ENCODE measurements at places on chromosomes 16 and 17.

- DNase-seq = no peak
These were observed 3.5 kb upstream of the CDC6 start for GRCh38 chr17:40284085-40284713.

- DNase-seq = no peak
These were observed 31.8 kb upstream of the APPBP2 start for GRCh38 chr17:60557805-60558204.

DNA sequence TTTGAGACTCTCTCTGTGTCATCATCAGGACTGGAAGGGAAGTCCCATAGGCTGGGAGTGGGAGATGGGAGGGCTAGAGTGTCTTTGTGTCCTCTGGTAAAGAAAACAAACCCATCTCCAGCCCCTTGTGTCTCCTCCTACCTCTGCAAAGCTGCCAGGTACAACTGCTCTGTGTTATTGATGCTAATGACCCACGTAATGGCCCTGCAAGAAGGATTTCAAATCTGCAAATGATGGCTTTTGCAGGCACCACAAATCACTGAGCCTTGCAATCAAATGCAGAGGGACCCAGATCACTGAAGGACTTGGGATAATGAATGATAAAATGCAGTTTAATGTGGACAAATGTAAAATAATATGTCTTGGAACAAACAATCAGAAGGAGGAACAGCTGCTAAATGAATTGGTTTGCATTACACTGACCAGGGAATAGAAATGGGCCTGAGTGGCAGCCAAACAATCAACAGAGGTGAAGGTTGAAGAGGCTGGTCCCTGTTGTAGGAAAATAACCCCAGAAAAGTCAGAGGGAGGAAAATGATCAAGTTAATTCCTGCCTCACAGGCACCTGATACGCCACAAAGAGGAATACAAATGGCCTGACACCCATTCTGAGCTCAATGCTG, 425.1 kb downstream of the UTP18 start:
- no peak for DNase-seq

DNA sequence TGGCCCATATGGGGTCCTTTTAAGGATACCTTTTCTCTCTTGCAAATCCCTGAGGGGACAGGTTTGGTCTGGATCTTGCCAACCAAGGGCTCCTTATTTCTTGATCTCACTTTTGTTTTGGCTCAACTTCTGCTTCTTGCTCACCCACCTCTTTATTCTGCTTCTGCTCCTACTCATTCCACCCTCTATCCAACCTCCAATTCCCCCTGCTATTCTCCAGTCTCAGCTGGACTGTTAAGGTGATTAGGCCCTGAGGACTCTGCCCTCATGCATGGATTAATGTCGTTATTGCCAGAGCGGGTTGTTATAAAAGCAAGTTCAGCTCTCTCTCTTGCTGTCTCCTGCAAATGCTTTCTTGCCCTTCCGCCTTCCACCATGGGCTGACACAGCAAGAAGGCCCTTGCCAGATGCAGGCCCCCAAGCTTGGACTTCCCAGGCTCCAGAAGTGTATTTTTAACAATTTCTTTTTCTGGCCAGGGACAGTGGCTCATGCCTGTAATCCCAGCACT, 29.8 kb downstream of the LAT start:
- no peak for DNase-seq

GRCh38 chr16:26128296-26128695, 436.5 kb downstream of the HS3ST4 start:
- no peak for DNase-seq

DNA sequence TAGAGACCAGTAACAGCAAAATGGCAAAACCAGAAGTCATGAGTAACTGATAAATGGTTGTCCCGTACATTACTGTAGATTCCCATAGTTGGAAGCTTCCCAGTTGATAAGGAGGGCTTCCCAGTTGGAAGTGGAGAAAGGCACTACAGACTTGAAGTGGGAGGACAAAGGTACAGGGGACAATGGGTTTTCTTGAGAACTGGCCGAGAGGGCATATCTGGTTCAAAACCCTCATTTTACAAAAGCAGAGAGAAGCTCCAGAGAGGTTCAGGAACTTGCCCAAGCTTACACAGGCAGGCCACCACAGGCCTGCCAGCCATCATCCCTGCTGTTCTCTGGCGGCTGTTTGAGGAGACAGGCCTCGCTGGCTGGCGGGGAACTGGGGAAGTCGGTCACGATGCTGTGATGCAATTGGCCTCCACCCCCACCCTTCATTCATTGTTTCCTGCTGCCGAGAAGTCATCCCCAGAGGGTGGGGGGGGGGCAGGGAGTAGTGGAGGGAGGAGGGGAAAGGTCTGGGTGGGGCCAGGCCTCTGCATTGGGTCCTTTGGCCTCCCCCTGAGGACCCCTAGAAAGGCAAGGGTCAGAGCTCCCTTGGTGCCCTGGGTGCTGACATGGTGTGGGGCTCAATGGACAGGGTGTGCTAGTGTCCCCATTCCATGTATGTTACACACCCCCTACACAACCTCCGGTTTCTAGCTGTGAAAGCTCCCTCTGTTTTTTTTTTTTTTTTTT, 3.0 kb downstream of the UBALD2 start:
- DNase-seq = peak; percentile 64

DNA sequence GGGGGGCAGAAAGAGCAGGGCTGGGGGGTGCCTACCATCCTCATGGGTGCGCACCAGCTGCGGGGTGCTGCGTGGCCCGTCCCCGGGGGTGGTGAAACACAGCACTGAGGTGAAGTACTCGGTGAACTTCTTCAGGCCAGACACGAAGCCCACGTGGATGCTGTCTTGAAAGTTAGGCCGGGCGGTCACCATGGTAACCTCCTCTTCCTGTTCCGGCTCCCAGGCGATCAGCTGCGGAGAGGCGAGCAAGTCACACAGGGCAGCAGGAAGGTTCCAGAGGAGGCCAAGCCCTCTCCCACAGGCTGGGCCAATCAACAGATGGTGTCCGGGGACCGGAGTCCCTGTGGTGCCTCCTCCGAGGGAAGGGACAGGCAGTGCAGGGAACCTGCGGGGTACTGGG, 90.1 kb upstream of the CDC42EP4 start:
- DNase-seq = no peak

DNA sequence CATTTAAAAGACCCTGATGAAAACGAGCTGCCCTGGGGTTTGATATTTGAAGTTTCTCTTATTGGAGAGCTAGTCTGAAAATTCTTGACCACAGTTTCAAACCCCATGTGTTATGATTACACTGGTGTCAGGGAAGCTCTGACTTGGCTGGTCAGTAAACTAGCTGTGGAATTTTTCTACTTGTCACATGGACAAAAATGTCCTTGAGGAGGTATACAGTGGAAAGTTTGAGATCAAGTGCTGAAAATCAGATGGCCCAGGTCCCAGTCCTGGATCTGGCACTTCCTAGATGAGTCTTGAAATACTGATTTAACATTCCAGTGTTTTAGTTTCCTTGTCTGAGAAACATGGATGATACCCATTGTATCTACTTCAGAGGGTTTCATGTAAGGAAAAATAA, 30.7 kb upstream of the SOX9 start:
- DNase-seq = no peak

Data from stimulated activated CD8-positive, alpha-beta memory T cell treated with anti-CD3 and anti-CD28 coated beads, Interleukin-4, amount 100 ng/mL, for 24 hours (primary cell).